ENCODE measurements at places on chromosomes 16 and 17.

DNA sequence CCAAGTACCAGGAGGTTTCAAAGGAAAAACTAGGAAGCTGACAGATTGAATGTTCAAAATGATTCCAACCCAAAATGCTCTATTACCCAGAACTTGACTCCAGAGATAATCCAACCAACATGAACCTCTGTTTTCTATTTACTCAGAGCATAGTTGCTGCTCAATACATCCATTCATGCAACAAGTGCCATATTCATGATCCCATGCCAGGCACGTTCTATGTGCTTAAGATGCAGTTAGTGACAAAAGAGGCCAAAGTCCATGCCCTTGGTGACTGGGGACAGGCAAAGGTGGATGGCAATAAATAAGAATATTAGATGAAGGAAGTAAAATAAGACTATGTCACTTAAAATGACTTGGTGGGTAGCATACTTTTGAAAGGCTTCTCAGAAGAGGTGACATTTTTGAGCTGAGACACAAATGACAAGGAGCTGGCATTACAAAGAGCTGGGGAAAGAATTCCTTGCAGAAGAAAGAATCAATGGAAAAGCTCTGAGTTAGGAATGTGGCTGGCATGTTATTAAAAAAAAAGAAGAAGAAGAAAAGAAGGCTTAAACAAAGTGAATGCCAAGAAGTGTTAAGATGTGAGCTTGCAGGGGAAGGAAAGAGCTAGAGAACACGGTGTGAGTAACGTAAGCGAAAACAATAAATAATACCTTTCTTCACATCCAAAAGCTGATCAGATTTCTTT lies 34.5 kb downstream of the TOX3 start:
- DNase-seq, result no peak

- DNase-seq, result no peak
Measured at GRCh38 chr16:67860589-67861398, 12.1 kb upstream of the EDC4 start.

GRCh38 chr17:81094509-81095382 lies 59.8 kb downstream of the BAIAP2 start:
- DNase-seq, result peak; percentile 83

- DNase-seq, result no peak
Measured at GRCh38 chr17:59572301-59572924, 7.0 kb downstream of the DHX40 start.

DNA sequence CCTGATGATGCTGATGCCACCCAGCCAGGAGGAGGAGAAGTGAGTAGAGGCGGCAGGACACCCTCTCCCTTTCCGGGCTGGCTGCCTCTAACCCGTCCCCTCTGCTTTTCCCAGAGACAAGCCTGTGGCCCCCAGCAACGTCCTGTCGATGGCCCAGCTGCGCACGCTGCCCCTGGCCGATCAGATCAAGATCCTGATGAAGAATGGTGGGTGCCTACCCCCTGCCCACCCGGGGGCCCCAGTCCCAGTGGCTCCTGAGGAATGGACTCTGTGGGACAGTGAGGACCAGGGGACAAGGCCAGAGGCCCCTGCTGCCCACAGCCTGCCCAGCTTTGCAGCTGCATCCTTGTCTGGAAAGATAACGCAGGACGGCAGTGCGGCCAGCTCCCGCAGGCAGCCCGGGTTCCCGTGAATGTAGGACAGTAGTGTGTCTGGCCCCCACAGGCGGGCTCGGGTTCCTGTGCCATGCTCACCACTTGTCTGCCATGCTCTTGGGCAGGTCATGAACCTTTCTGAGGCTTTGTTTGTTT lies 19.9 kb downstream of the POLR3E start:
- no peak for DNase-seq

GRCh38 chr17:39082482-39082881 lies 69.0 kb downstream of the PLXDC1 start:
- DNase-seq, result no peak

GRCh38 chr17:66517336-66518009 lies 215.1 kb downstream of the PRKCA start:
- no peak for DNase-seq

DNA sequence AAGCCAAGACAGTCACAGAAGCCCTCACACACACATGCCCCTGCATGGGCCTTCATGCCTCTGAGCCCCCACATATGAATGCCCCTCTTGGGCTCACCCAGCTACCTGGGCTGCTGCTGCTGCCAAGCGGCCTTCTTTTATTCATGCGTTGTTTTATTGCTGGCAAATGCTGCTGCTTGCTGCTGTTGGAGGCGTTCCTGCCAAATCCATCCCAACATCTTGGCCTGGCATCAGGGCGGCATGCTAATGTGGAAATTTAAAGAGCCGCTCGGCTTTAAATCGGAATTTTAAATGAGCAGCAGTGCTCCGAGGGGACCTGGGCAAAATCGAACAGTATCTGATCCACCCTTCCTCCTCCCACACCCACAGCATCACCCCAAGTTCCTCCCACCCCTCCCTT lies 39.0 kb downstream of the NEUROD2 start:
- no peak for DNase-seq

DNA sequence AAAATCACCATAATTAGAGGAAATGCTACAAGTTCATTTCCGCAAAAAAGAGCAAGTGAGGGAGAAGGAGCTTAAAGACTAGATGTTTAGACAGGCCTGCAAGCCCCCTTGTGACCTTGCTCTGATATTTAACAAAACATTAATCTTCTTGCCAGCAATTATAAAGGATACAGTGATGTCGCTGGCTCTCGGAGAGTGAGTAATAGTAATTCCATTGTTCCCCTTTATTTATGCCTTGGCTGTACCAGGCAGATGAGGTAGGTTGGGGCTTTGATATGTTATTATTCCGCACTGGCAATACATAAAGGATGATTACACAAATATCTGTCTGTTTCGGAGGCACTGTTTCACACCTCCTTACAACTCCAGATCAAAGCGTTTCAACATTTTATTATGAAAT lies 204.8 kb upstream of the SALL1 start:
- no peak for DNase-seq

DNA sequence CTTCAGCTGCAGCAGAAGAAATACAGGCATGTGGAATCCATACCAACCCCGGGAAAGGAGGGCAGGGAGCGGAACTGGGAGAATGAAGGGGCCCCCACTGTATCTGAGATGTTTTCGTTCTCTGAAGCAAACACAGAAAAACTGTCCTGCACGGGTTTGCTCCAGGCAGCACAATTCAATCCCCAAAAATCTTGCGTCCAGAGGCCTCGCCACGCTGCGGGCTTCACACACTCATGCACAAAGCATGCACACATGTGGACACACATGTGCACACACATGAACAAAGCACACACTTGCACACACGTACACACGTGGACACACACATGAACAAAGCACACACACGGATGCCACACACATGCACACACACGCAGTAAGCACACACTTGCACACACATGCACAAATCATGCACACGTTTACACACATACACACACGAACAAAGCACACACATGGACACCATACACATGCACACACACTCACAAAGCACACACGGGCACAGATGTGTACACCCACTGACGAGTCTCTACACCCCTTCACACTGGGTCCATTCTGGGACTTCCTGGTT lies 27.3 kb downstream of the COX4I1 start:
- DNase-seq, result no peak

- DNase-seq, result no peak
Measured at GRCh38 chr17:46033392-46033791, 34.3 kb downstream of the STH start.

GRCh38 chr17:74043976-74044375 lies 159.5 kb upstream of the RPL38 start:
- DNase-seq, result no peak

GRCh38 chr17:73267648-73268537 lies 6.2 kb upstream of the CPSF4L start:
- DNase-seq, result no peak

DNA sequence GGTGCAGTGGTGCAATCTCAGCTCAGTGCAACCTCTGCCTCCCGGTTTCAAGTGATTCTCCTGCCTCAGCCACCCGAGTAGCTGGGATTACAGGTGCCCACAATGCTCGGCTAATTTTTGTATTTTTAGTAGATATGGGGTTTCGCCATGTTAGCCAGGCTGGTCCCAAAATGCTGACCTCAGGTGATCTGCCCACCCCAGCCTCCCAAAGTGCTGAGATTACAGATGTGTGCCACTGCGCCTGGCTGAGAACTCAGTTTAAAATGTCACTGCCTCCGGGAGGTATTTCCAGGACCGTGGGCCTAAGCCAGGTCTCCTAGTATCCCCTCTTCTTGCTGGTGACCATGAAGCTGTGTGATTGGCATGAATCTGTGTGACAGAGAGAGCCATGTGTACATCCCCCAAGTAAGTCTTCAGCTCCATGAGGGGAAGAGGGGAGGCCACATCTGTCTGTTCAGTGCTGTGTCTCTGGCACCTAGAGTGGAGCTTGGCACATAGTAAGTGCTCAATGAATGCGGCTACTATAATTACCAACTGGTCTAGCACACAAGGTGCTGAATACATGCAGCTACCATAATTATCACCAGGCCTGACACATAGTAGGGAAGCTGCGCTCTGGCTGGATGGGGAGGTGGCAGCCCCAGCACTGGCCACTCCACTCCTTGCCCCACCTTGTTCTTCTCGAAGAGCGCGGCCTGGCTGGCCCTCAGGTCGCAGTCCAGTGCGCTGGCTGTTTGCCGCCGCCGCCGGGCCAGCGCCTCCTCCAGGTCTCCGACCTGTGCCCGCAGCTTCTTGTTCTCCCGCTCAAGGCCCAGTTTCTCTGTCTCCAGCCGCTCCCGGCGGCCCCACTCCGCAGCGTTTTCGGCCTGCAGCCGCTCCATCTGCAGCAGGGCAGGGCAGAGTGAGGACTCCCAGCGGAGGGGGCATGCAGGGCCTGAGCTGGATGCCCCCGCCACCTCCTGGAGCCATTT lies 18.7 kb downstream of the CCDC102A start:
- no peak for DNase-seq

DNA sequence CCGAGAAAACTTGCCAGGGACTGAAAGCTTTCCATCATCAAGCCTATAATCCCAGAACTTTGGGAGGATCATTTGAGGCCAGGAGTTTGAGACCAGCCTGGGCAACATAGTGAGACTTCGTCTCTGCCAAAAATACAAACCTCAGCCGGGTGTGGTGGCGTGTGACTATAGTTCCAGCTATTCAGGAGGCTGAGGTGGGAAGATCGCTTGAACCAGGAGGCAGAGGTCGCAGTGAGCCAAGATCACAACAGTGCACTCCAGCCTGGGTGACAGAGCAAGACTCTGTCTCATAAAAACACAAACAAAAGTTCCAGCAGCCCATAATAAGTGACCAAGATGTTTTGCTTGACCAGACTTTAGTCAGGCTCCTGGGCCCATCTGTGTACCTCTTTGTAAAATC lies 1.9 kb downstream of the MEAK7 start:
- DNase-seq, result no peak

- DNase-seq, result no peak
Measured at GRCh38 chr17:1264196-1264595, 6.0 kb upstream of the BHLHA9 start.

DNA sequence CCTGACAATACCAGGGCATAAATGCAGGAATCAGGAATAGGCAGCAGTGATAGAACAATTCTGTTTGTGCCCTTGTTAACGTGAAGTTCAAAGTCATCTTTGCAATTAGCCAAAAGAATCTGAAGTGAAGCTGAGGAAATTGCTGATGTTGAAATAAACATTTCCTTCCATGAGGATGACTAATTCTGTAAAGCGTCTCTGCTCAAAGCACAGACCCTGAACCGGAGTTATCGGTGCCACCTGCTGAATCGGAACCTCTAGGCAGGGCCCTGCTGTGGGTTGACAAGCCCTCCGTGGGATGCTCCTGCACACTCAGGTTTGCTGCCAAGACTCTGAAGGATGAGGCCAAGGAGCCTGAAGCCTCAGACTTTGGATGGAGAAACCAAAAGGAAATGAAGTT lies 37.0 kb upstream of the CDH1 start:
- no peak for DNase-seq

- DNase-seq, result no peak
Measured at GRCh38 chr17:15648386-15648785, 28.9 kb upstream of the FBXW10B start.

GRCh38 chr17:11583306-11583992 lies 14.8 kb upstream of the DNAH9 start:
- no peak for DNase-seq

DNA sequence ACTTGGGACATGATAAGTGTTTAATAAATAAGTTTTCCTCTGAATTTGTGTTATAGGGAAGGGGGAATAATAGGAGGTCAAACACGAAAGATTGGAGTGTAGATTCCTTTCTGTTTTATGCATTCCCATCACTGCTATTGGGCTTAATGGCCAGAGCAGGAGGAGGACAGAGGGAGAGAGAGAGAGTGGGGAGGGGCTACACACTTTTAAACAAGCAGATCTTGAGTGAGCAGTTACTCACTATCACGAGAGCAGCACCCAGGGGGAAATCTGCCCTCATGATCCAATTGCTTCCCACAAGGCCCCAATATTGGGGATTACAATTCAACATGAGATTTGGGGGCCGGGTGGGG lies 505.0 kb downstream of the GRIN2A start:
- no peak for DNase-seq

GRCh38 chr17:60311186-60311585 lies 80.7 kb downstream of the USP32 start:
- no peak for DNase-seq

All from stimulated activated CD4-positive, alpha-beta T cell treated with anti-CD3 and anti-CD28 coated beads, TNF-alpha, amount 100 ng/mL, for 24 hours (primary cell).